ENCODE measurements at places on chromosomes 16 and 17.
A peak's percentile ranks its signal among the peaks of the same experiment; 100 is the strongest.

DNA sequence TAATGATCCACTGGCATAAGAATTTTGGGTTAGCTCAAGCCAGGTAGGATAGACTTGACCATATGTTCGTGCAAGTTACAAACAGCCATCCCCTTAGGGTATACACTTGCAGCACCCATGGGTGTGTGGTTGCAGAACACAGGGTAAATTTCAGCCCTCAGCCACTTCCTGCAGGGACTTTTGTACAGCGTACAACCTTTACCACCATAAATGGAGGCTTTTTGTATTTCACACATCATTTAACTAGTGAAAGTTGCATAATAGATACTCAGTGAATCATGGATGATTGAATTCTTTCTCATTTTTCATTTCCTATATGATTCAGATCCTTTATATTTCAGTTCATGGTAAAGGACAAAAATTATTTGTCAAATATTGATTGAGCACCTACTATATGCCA is 473.9 kb downstream of the CDH13 start:
- DNase-seq, result no peak

DNA sequence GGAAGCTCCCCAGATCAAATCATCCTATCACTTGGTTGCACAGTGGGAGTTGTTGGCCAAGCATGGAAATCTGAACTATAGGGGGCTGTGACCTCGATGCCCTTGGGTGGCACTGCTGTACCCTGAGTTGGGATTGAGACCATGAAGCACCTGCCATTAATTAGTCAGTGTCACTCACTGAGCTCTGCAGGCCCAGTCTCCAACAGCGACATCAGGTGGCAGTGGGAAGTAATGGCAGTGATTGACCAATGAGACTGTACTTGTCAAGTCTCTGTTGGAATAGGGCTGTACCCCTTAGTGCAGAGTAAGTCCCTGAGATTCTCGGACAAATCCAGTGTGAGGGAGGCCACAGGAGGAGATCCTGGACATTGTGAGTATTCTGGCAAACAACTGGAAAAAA is 118.0 kb upstream of the RPL38 start:
- peak; percentile 28 for DNase-seq

GRCh38 chr16:53822936-53823529 is 119.1 kb downstream of the FTO start:
- DNase-seq, result no peak

GRCh38 chr16:10935226-10935915 is 6.9 kb downstream of the DEXI start:
- DNase-seq, result no peak

- DNase-seq, result no peak
Measured at GRCh38 chr17:4215882-4216570, 47.8 kb downstream of the ANKFY1 start.

DNA sequence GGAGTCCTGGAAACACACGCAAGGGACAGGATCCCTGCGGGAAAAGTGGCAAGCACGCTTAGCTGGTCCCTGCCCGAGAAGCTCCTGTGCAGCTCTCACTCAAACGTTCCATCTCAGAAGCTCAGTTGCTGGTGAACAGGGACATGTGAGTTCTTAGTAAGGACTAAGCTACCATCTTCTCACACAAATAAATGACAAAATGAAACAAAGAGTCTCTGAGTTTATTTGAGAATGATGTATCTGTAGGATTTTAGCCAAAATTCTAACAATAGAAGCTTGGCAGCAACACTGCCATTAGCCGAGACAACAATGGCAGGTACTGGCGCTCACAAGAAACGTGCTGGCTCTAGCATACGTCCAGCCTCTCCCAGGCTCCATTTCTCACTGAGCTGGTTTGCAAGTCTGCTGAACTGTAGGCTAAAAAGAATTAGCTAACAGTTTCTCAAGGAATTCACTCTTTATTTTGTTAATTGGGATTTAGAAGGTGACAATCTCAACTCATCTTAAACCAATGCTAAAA is 90.2 kb downstream of the VPS53 start:
- no peak for DNase-seq

GRCh38 chr16:2857451-2858244 is at the start of gene PRSS22:
Gene PRSS22, minus strand, starts transcription at chr16:2858170. Its CDS starts 66 bp downstream, at chr16:2858104.
- no peak for DNase-seq

DNA sequence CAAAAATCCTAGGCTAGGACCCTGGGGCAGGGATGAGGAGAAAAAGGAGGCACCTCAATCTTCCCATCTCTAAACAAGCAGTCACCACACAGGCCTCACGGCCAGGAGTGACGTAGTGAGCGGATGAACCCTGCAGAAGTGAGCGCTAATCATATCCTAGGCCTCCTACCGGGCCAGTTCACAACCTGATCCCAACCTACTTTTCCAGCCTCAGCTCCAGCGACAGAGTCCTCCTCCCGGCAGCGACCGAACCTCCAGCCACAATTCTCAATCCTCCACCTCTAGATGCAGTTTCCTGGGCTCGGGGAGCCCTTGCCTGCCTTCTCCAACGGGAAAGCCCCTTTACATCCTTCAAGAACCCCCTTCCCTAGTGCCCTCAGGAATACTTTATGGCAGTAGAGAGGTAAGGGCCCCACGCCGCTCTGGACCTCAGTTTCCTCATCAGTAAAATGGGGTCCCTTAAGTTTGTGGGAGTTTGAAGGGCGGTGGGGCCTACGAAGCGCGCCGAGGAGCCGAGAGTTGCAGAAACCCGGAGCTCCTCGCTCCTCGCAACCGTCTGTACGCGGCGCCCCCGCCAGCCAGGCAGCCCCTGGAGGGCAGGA is 1.4 kb downstream of the ZNF668 start:
- peak; percentile 70 for DNase-seq

- no peak for DNase-seq
Measured at GRCh38 chr17:65191811-65192740, 54.9 kb downstream of the RGS9 start.

- DNase-seq, result no peak
Measured at GRCh38 chr17:72518753-72519597, 398.2 kb downstream of the SOX9 start.

DNA sequence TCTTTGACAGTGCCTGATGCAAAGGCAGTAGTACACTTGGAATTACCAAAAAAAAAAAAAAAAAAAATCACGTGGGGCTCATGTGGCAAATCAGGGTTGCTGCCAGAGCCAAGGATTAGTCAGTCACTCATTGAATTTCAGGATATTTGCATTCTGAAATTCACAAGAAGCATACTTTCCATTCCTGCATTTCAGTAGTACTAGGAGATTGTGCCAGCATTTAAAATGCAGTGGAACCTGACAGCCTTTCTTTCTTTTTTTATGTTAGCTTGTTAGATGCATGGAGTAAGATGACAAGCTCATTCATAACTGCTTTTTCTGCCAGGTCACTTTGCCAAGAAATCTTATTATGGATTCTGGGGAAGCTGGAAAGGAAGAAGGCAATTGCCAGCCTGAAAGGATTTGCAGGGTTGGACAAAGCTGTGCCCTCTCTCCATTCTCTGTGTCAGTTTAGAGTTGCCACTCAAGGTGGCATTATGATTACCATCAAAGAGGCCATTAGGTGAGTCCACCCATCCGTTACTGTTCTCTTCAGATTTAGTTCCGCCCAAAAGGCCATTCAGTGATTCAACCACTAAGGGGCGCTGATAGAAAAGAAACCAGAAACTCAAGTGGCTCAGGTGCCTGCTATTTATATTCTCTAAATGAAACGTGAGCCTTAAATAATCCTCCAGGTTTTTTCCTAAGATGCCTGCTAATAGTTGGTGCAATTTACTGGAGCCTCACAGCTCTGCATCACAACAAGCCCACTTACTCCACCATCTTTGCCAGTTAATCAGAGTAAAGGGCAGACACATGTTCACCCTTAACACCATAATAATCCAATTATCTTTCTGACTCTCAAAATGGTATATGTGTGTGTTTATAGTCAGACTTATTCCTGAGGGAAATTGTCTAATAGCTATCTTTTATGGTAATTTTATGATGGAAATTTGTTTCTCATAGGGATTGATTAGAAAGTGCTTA is 59.0 kb downstream of the TANGO6 start:
- peak; percentile 17 for DNase-seq

GRCh38 chr17:44348988-44349364 is 3.9 kb downstream of the GRN start:
- no peak for DNase-seq

DNA sequence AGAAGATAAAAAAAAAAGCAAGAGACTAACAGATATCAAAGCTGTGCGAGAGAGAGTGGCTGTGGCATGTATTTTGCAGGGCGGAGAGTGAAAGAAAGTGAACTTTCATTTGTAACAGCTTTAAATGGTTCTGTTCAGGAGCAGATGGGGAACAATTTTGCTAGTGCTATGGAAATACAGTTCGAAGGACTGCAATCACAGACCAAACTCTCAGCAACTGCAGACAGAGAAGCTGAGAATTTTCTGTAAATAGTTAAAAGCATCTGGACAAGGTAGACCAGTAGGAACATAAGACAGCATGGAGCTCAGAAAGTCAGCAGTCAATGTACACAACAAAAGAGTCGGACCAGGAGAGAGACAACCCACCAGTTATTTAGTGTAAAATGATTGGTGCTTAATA is 62.3 kb downstream of the TBX4 start:
- no peak for DNase-seq

GRCh38 chr16:28321700-28322411 is 29.5 kb downstream of the SBK1 start:
- peak; percentile 38 for DNase-seq

GRCh38 chr16:55035029-55035428 is 104.4 kb downstream of the IRX5 start:
- DNase-seq, result peak; percentile 58

- no peak for DNase-seq
Measured at GRCh38 chr17:34371405-34372100, 8.5 kb upstream of the CCL1 start.

DNA sequence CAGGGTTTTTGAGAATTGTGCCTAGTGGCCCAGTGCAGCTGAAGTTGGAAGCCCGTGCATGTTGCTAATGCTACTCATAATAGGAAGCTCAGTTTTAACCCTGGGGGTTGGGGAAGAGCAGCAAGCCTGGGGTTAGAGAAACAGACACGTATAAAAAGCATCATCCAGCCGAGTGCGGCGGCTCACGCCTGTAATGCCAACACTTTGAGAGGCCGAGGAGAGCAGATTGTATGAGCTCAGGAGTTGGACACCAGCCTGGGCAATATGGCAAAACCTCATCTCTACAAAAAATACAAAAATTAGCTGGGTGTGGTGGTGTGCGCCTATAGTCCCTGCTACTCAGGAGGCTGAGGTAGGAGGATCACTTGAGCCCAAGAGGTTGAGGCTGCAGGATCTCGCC is 2.3 kb upstream of the CLUH start:
- no peak for DNase-seq

- peak; percentile 3 for DNase-seq
Measured at GRCh38 chr16:12758031-12758669, 45.5 kb downstream of the CPPED1 start.

GRCh38 chr16:735982-736453 is 4.8 kb downstream of the CIAO3 start:
- DNase-seq, result no peak

DNA sequence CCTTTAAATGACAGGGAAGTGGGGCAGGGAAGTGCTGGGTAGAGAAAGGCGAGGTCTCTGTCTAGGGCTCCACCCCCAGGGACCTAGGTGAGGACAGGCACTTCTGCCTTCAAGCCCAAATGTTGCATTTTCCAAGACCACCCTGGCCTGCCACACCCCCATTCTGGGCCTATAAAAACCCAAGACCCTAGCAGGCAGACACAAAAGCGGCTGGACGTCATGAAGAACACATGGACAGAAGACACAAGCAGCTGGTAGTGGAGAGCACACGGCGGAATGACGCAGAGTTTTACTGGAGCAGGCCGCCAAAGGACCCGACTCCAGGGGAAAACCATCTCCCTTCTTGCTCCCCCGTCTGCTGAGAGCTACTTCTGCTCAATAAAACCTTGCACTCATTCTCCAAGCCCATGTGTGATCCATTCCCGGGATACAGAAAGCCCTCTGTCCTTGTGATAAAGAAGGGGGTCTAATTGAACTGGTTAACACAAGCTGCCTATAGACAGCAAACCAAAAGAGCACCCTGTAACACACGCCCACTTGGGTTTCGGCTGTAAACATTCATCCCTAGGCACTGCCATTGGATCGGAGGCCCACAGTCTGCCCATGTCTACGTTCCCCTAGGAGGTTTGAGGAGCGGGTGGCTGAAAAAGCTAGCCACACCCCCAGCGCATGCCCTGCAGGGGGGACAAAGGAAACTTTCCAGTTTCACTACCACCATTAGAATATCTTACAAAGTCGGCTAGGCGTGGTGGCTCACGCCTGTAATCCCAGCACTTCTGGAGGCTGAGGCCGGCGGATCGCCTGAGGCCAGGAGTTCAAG is 622.2 kb upstream of the SALL1 start:
- no peak for DNase-seq

DNA sequence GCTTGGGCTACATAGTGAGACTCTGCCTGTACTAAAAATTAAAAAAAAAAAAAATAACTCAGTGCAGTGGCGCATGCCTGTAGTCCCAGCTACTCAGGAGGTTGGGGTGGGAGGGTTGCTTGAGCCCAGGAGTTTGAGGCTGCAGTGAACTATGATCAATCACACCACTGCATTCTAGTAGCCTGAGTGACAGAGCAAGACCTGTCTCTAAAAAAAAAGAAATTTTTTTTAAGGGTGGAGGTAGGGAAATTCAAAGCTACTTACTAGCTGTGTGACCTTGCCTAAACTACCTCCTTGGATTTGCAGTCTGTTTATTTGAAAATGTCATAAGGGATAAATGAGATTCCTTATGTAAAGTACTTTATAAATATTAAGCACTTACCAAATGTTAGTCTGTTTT is 3.4 kb upstream of the SMPD3 start:
- DNase-seq, result no peak

- no peak for DNase-seq
Measured at GRCh38 chr17:81536299-81537290, 8.4 kb downstream of the FSCN2 start.
